Epithelial cell of prostate (primary cell): ENCODE measurements at places on chromosomes 13 and 19.

- DNase-seq, result no peak
Measured at GRCh38 chr19:31312009-31312676, 37.1 kb downstream of the TSHZ3 start.

DNA sequence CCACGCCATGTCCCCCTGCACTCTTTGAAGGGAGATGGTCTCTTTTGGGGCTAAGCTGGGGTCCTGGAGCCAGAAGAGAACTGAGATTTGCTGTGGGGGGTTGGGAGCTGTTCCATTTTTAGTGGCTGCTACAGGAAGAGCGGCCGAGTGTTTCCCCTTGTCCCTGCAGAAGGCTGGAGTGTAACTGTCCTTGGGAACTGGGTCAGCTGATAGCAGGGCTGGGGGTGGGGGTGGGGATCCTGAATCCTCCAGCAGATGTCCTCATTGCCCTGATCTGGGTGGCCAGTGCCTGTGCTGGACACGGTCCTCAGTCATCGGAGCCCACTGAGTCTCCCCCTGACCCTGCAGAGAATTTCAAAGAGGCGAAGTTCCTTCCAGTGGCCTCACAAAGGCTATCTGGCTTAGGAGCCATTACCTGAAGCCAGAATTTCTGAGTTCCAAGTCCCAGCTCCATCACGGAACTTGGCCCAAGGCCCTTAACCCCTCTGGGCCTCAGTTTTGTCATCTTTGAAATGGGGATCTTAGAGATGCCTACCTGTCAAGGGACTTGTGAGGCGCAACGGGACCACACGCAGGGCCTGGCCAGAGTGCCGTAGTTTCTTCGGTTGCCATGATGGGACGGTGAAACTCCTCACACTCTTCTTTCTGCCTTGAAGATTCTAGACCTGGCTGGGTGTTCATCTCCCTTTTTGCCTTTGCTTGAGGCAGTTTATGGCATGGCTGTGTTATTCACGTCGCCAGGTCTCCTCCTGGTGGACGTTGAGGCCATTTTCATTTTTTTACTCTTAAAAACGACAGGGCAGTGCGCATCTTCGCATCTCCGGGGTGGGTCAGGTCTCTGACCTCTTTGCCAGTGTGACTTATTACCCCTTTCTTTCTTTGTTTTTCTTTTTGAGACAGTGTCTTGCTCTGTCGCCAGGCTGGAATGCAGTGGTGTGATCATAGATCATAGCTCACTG, 51.9 kb downstream of the DNM2 start:
- no peak for DNase-seq

DNA sequence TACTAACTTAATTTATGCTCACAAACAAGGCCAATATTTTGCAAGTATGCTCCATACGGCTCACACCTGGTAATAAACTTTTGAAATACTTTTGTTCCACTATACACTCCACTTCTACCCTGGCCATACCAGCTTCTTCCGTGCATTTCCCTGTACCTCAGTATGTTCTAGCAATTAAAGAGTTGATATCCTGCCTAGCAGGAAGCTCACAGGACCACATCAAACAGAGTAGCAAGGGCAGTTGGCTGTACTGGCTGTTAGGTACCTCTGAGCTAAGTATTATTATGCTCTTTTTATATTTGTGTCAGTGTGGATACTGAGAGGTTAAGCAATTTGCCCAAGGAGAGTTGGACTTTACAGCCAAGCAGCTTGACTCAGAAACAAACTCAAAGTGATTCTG, 257.7 kb downstream of the SLITRK6 start:
- no peak for DNase-seq

DNA sequence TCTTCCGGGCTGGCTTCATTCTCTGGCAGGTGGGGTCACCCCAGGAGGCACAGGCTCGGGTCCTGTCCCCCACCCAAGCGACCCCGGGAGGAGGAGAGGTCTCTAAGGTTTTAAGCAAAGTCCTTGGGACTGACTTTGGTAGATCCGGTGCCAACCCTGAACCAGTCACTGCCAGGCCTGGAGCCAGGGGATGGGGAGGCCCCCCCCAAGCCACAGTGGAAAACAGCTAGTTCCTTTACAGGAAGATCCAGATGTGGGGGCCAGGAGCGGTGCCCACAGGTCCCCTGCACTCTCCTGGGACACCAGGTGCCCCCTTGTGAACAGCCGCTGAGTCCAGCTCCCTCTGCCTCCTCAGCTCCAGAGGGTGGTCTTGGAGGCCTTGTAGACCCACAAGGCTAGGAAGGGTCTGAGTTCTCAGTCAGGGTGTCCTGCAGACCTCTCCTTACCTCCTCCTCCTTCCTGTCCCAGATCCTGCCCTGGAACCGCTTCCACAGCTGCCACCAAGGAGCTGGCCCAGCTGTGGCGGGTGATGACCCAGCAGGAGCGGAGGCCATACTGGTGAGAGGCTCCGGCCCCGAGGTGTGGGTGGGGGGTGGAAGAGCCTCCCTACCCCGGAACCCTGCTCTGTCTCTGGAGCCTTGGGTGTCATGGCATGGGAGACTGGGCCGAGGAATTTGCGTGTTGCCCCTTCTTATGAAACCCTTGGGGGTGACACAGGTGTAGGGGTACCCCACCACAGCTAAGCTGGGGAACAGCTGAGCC, 6.0 kb downstream of the SIX5 start:
- DNase-seq, result no peak

DNA sequence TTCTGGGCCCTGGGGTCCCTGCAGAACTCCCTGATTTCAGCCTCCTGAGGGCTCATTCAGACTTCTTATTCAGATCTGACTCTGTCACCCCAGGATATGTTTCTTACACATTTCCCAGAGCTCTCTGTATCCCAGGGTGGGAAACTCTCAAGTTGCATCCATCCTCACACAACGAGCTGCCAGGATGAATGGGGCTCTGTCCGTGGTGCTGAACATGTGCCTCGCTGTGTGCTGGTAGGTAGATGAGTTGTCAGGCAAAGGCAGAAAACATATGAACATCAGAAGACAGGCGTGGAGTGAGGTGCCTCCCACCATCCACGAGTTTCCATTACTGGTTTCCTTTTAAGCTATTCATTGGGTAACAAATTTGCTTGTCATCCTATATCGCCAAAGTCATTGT, 11.4 kb upstream of the IGFL1 start:
- no peak for DNase-seq

GRCh38 chr19:30886222-30886621, 463.0 kb downstream of the TSHZ3 start:
- no peak for DNase-seq

DNA sequence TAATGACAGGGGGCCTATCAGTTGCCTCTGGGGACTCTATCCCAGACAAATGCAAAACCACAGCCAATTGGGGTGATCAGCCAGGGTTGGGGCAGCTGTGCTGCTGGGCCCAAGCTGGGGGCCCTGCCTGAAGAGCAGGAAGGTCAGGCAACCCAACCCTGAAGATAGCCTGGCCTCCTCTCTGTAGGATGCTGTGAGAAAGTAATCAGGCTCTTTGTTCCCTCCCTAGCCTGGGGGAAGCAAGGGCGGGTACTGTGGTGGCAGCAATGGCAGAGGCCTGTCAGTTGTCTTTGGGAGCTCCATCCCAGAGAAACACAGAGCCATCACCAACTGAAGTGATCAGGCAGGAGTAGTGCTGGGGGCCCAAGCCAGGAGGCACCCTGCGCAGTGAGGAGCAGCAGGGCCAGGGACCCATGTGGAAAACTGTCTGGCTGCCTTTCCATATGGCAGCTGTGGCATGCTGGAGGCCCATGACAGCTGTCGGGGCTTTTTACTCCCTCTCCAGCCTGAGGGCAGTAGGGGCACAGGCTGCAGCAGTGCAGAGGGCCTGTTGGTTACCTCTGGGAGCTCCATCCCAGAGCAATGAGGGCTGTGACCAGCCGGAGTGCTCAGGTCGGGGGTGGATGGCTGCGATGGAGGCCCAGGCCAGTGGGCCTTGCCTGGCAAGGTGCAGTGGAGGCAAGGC, 73.6 kb upstream of the ATP12A start:
- DNase-seq, result no peak

- DNase-seq, result no peak
Measured at GRCh38 chr13:80010846-80011245, 330.1 kb downstream of the SPRY2 start.

DNA sequence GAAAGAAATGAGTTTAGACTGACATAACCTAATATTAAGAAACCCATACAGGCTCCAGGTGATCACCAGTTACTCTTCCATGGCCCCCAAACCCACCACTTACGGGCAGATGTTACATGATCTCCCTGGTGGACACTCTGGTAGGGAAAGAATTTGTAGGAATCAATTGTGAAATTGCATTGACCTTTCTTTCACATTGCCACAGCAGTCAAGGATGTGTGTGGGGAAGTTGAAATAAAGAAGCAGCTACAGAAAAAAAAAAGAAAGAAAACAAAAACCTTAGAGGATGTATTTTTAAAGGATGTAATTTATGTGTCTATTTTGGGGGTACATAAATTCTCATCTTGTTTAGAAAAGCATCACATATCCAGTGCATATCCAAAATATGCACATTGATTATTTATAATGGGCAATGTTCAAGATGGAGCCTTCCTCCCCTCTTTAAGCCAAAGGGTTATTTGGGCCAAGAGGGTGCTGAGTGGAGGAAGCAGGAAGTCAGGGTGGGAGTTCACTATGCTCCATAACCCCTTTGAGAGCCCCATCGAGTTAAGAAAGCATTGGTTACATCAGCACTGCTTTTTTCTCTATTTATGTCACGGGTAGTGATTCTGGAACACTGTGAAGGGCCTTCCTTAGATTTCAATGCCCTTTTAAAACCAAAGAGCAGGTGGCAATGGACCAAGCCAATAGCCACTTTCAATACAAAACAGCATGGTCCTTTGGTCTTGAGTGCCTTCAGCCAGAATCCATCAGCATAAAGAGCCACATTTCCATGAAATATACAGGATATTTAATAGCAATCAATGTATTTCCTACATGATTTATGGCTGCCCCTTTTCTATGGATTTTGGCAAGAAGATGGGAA, 169.6 kb downstream of the LACC1 start:
- DNase-seq, result no peak

- no peak for DNase-seq
Measured at GRCh38 chr13:74466864-74467263, 332.7 kb upstream of the KLF12 start.

GRCh38 chr19:52658595-52658994, 20.4 kb upstream of the ZNF83 start:
- no peak for DNase-seq

- DNase-seq, result no peak
Measured at GRCh38 chr13:95783747-95784146, 106.8 kb downstream of the DNAJC3 start.

- DNase-seq, result no peak
Measured at GRCh38 chr13:33642374-33643065, 175.4 kb upstream of the RFC3 start.

GRCh38 chr13:114123448-114123847, 9.0 kb downstream of the RASA3 start:
- DNase-seq, result no peak

- DNase-seq, result no peak
Measured at GRCh38 chr19:12939975-12940423, 1.6 kb downstream of the CALR start.

DNA sequence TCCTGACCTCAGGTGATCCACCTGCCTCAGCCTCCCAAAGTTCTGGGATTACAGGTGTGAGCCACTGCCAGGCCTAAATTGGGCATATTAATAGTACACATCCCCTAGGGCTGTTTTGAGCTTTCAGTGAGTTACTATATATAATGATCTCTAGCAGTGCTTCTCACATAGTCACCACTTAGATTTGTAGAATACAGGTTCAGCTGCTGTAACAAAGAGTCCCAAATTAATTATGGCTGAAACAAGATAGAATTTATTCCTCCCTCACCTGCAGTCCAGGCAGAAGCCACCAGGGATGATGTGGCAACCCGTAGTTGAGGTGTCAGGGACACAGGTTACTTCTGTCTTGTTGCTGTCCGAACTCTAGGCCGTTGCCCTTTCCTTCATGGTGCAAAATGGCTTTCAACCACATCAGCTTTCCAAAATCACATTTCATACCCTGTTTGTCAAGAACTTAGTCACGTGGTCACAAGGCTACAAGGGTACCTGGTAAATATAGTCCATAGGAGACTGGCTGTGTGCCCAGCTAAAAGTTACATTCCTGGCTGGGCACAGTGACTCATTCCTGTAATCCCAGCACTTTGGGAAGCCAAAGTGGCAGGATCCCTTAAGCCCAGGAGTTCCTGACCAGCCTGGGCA, 2.9 kb downstream of the PROSER3 start:
- DNase-seq, result no peak

GRCh38 chr13:44365899-44366298, 7.7 kb upstream of the SERP2 start:
- DNase-seq, result no peak

- DNase-seq, result peak; percentile 71
Measured at GRCh38 chr13:30739761-30740642, 4.7 kb downstream of the ALOX5AP start.

DNA sequence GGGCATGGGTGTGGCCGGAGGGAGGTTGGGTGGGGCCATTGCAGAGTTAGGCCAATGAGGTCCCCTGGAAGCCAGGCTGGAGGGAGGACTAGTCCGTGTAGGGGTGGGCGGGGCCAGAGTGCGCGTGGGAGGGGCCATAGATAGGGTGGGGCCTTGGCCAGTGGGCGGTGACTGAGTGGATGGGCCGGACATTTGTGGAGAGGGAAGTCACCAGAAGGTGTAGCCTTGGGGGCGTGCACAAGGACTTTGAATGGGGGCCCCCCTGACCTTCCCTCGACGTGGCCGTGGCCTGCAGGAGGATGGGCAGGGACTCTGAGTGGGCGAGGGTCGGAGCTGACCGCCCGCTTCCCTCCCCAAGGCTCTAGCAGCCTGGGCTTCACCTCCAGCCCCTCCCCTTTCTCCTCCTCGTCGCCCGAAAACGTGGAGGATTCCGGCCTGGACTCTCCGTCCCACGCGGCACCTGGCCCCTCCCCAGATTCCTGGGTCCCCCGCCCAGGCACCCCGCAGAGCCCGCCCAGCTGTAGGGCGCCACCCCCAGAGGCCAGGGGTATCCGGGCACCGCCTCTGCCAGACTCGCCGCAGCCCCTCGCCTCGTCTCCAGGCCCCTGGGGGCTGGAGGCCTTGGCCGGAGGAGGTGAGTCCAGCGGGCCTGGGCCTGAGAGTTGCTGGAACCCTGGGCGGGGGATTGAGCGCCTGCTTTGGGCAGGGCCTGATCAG, 16.5 kb upstream of the B3GNT3 start:
- no peak for DNase-seq

DNA sequence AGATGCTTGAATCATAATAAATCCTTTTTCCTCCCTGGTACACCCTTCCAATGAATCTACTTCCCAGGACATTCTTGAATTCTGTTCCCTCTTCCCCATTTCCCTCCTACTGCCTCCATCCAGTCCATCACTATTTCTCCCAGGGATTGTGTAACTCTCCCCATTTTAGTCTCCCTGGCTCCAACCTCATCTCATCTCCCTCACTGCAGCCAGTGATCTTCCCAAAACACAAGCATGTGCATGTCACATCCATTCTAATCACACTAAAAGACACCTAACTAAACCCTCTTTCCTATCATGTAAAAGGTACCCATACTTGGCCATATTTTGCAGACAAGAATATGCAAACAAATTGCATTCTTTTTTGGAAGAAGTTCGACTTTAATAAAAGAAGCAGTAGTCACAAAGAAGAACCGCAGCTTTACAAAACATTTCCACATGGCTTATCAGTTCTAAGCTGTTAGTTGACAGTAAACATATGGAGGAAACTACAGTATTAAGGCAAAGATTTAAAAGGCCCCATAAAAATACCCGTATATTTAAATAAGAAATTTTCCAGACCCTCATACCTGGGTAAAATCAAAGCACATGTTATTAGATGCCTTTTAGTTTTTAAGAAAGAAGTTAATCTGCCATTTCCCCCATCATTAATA, 111.0 kb downstream of the KCTD12 start:
- no peak for DNase-seq

GRCh38 chr19:58382997-58383603, 2.3 kb upstream of the ZNF837 start:
- DNase-seq, result no peak
